Hepatic stellate cell (primary cell): ENCODE measurements at places on chromosomes 2 and 18.
A peak's percentile ranks its signal among the peaks of the same experiment; 100 is the strongest.

DNA sequence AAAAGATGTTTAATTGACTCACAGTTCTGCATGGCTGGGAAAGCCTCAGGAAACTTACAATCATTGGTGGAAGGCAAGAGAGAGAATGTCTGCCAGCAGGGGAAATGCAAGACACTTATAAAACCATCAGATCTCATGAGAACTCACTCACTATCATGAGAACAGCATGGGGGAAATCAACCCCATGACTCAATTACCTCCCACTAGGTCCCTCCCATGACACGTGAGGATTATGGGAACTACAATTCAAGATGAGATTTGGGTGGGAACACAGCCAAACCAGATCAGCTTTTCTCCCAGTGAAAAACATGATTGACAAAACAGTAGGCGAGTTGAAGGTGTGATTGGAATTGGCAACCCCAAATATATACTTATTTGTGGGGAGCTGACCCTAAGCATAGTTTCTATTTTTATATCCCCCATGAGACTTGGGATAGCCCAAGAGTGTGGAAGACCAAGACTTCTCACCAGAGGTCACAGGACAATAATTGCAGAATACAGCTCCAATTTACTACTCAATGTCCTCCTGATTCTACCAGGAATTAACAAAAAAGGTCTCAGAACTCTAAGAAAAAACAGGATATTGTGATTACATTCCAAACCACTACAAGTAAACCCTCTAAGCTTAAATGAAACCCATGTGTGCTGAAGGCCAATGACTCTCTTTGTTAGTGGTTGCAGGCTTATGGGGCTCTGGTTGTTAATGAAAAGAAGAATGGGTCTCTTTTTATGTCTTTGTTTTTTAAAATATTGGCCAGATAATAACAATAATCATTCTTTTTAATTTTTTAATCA is 96.1 kb upstream of the PIK3C3 start:
- DNase-seq: no peak

DNA sequence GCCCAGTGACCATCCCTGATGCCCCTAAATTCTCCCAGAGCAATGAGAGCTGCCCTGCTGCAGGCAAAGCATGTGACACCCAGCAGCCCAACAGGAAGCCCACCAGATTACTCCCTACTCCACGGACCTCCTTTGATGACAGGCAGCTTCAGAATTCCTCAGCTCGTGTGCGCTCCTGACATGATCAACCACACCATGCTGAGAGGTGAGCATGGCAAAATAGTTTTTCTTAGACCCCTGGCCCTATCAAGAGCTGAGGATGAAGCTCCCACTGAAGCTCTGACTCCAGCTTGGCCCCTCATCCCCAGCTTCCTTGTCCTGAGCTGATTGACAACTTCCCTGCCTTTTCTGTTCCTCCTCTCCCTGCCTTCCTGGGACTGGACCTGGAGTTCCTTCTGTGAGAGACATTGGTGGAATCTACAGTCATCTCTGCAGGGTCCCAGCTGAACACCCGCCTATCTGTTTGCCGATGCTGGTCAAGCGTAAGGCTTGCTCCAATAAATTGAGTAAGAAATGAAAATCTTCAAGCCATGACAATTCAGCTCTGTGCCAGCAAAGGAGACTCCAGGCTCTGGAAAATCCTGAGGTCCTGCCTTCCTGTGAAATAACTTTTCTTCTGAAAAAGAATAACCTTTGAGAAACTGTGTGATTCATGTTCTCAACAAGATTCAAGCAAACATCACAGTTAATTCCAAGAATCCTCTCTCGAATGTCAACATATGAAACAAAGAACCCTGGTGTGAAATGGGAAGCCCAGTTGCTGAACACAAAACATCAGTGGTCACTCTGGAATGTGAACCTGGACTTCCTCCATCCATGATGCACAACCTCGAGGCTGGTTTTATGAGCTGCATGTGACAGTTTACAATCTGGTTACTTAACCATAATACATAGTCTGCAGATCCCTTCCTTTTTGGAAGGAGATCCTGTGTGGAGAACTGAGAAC is 201.1 kb downstream of the SPP2 start:
- DNase-seq: peak; percentile 69

DNA sequence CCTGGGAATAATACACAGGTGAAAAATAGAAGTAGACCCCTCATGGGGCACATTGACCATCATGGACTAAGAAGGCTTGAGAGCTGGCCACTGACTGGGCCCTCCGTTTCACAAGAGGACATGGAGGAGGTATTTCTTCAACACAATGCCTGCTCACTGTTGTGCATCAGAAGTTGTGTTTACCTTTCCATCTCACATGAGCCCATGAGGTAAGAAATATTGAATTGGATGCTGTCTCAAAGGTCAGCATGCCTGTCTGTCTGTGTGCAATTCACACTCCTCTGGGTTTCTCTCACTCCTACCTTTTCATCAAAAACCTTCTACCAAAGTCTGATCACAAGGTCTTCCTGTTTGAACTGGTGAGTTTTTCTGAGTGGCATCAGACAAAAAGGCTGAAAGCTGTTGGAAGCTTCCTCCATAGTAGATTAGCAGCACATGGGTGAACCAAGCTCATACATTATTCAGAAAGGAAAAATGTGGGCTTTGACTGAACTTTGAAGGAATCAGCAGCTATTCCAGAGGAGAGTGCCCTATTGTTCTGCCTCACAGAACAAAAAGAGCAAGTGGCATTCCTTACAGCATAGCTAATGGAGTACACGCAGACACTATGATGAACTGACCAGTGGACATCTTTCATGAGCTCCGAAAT is 143.2 kb upstream of the RND3 start:
- no peak for DNase-seq

DNA sequence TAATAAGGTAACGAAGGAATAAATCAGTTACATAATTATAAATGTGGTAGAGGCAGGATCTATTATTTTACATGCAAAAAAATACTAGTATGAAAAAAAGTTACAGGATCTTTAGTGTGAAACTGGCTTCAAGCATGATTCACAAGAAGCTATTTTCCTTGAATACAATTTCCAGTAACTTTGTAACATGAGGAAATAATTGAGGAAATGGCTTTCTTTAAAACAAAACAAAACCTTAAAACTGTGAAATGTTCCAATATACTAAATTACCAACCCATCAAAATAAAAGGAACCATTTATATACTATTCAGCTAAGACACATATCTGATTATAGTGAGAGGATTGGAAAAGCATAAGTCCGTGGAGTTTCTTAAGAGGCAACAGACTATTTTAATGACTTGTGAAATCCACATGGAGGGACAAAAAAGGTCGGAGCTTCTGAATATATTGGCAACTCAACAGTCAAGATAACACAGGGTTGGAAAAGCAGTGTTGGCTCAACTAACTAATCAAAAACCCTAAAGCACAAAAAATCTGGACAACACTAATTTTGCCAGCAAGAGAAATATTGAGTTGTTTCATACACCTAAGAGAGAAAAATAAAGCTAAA is 10.6 kb downstream of the IRS1 start:
- DNase-seq: no peak

DNA sequence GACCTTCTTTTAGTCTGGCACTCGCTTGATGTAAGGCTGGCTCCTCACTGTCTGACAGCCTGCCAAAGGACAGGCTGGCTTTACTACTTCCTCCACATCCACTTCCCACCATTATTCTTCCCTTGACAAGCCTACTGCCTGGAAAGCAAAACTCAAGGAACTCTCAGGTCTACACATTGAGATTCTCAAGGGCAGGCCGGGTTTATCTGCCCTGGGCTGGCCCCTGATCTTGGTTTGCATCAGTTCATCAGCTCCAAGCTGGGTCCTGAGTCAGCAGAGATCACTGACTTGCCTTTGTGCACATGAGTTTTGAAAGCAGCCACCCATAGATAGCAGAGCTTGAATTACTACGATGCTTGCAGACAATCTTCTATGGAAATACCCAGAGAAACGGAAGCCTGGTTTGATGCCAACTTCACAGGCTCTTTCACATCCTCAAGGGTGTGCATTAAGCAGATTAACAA is 53.9 kb downstream of the KCTD18 start:
- no peak for DNase-seq

DNA sequence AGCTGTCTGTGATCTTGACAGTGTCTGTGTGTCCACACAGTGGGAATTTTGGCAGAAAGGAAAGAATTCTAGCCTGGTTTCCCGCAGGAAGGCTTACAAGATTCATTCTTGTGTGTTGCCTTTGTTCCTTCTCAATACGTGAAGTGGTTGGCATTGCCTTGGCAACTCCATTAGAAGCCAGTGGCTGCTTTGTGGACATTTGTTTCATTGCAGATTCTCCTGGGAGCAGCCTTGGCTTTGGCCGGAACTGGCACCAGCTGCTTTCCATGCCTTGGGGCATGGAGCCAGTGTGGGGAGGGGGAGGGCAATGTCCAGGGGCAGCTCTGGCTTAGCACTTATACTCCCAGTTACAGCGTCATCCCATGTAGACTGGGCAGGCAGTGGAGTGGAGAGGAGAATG is 39.4 kb downstream of the KIF5C start:
- no peak for DNase-seq

DNA sequence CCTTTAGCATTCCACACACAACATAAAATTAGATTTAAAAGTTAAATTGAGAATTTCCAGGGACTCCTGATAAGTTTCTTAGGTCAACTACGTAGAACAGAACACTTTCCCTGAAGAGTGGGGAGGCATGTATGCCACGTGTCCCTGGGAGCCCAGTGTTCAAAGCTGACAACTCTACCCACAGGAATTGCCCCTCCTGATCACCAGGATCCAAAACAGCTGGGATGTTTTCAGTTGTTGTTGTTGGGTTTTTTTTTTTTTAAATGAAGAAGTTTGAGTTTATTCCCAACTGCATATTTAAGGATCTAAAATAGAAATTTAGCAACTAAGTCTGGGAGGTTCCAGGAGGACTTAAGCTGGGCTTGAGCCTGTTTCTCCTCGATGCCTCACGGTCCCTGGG is 100.5 kb downstream of the TPGS2 start:
- DNase-seq: no peak

DNA sequence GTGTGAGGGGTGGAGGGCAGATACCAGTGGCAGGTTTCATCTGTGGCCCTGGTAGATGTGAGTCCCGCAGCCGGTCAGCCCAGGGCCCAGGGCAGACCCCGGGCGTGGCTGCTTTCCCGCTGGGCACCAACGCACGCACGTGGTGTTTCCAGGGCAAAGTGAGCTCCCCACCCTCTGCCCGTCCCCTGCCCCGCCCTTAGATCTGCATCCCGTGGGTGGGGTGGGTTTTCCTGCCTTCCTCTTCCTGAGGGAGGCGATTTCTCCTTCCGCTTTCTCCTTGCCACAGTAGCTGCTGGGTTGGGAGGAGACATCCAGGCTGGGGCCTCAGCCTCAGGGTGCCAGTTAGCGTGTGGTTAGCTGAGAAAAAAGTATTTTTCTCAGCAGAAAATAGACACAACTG is 49.6 kb downstream of the ODC1 start:
- no peak for DNase-seq

- no peak for DNase-seq
Observed at GRCh38 chr2:213016166-213016983, 135.0 kb downstream of the IKZF2 start.

GRCh38 chr2:47782381-47782670 is 619 bp upstream of the MSH6 start:
- no peak for DNase-seq

DNA sequence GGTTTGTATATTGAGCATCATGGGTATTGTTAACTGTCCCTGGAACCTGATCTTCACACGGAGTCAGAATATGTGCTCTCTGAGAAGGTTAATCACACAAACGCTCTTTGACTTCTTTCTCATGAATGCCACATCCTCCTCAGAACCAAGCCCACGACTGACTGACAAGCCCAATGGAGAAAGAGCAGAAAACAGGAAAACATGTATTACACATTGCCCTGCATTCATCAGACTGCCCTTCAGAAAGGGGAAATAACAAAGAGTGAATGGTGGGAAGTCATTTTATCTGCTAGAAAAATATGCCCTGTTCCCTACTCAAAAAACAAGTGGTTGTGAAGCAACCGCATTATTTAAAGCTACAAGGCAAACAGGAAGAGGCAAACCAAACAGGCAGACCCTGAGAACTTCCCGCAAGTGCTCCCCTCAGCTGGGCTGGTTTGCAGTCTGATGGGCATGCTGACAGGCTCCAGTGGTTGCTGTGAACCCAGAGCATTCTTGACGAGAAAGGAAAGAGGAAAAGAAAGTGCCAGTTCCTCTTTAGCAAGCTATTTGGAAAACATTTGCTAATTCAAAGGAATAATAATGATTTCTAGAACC is 172.9 kb upstream of the SETBP1 start:
- DNase-seq: no peak

DNA sequence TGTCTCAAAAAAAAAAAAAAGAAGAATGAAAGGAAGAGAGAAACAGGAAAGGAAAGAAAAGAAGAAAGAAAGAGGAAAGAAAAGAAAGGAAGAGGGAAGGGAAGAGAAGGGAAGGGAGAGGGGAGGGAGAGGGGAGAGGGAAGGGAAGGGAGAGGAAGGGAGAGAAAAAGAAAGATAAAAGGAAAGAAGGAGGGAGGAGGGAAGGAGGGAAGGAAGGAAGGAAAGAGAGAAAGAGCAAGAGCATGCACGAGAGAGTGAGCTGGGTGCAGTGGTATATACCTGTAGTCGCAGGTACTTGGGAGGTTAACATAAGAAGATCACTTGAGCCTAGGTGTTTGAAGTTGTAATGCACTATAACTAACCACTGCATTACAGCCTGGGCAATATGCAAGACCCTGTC is 6.6 kb upstream of the BAZ2B start:
- DNase-seq: no peak
